ENCODE measurements at places on chromosomes 5 and 9.
A peak's percentile ranks its signal among the peaks of the same experiment; 100 is the strongest.

DNA sequence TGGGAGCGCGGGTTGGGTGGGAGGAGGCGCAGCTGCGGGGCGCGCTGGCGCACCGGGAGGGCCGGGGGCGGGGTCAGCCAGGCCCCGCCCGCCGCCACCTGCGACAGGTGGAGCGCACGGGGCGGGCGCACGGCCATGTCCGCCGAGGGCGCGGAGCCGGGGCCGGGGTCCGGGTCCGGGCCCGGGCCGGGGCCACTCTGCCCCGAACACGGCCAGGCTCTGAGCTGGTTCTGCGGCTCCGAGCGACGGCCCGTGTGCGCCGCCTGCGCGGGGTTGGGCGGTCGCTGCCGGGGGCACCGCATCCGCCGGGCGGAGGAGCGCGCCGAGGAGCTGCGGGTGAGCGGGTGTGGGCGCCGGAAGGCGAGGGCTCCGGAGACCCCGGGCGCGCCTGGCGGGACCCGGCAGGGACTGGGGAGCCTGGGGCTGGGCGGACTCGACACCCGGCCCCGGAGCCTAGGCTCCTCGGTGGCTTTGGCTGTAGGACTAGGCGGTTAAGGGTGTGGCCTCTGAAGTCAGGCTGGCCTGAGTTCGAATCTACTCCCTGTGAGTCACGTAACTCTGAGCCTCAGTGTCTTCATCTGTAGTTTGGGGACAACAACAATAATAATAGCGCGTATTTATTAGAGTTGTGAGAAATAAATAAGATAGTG lies at the start of gene BSPRY:
TSS of gene BSPRY (plus strand) at position 97 of the 650 bp plus-strand sequence. CDS start at position 136, 39 bp downstream.
- no peak for DNase-seq

DNA sequence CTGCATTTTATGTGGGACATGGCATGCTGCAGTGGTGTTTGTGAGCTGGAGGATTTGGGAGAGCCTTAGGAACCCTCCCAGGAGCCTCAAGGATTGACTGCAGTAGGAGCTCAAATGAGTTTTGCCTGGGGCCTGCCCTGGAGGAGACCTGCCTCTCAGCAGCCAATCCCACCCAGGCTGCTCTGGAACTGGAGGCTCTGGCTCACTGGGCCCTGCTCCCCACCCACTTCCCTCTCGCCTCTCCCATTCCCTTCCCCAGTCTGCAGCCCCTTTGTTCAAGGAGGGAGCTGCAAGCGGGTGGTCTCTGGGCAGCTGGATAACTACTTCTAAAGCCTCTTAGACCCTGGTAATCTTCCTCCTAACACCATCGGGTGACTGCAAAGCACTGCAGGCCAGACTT lies 24.2 kb downstream of the KCNIP1 start:
- no peak for DNase-seq

- no peak for DNase-seq
These were observed 33.6 kb upstream of the ZBED3 start for GRCh38 chr5:77120706-77121105.

DNA sequence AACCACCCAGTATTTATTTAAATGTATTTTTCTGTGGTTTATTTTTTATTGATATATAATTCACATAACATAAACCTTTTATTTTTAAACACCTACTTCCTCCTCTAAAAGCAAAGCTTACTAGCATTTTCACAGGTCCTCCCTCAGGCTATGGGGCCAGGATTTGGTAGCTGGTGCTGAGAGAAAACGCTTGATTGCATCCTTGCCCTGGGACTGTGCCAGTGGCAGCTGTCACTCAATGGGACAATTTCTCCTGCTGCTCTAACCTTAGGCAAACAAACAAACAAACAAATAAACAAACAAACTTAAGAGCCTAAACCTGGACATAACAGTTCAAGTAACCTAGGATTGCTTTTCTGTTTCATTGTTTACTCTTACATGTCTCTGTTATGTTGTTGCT lies 102.7 kb downstream of the FOCAD start:
- no peak for DNase-seq

DNA sequence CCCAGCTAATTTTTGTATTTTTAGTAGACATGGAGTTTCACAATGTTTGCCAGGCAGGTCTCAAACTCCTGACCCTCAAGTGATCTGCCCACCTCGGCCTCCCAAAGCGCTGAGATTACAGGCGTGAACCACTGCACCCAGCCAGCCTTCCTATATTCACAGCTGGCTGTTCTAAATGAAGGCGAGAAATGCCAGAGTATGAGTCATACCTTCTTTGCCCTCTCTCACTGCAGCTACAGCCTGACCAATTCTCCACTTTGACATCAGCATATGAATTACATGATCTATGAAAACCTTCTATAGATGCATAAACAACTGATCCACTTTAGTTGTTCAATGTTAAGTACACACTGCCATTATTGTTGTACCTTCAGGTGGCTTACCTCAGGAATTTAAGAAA lies 14.5 kb downstream of the APTX start:
- DNase-seq = no peak

DNA sequence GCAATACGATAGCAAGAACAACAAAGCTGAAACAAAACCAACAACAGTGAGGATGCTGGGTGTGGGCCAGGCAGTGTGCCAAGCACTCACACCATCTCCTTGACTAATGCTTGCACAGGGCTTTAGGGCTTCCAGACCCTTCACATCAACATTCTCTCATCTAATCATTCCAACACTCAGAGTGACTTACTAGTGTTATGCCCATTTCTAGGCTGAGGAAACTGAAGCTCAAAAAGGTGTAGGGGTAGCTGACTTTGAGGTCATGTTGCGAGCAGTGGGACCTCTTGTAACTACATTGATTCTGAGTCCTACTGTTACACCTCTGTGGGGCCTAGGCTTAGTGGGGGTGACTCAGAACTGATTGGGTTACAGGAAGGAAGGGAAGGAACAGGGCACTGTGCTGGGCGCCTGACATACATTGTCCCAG lies 9.7 kb downstream of the ANGPTL2 start:
- no peak for DNase-seq

DNA sequence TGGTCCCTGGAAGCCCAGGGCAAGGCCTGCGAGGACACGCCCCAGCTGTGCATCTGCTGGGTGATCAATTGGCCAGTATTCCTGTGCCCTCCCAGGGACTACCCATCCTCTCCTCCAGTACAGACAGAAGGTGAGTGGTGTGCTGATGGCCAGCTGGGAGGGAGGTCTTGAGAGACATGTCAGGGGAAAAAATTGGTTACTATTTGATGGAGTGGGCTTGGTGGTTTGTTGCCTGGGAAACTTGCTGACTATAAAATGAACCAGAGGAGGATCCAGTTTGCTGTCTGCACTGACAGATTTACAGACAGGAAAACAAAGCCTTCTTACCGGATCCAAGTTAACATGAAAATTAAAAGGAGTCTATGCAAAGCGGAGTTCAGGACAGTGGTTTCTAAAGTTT lies 40.3 kb downstream of the MAP1B start:
- no peak for DNase-seq

DNA sequence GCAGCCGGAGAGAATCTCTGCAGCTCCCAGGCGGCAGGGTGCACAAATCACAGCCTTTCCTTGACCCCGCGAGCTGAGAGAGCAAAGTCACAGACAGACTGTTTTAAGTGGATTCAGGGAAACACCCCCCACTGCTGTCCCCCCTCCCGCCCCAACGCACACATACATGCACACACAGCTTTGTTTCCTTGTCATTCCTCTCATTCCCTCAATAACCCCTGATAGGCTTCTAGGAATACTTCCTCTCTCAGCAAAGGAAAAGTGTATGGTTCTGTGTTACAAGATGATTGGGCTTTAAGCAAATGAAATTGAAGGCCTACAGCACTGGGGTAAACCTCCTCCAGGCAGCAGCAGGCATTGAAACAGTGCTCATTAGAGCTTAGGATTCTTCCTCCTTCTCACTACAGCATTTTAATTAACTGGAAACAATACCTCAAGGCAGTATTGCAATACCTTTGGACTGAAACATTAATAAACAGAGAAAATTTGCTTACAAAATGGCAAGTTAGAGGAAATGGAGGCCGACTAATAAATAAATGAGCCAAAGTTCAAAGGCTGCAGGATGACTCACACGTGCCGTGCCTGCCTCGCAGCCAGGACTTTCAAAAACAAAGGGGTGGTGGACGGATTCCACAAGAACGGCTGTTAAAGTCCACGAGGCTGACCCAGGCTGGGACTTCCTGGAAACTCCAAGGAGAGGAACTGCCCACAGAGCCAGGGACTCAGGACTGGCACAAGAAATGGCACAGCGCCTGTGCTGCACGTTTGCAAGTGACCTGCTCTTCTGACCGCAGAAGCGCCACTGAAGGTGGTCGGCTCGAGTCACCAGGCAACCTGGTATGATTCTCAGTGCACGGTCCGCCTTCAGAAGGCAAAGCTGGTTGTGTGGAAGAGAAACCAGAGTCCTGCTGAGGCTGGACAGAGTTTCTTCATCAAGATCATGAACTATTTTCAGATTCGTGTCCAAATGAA lies 236.2 kb downstream of the SYK start:
- DNase-seq = no peak

- no peak for DNase-seq
These were observed 459.8 kb downstream of the ARHGEF28 start for GRCh38 chr5:74085782-74086181.

DNA sequence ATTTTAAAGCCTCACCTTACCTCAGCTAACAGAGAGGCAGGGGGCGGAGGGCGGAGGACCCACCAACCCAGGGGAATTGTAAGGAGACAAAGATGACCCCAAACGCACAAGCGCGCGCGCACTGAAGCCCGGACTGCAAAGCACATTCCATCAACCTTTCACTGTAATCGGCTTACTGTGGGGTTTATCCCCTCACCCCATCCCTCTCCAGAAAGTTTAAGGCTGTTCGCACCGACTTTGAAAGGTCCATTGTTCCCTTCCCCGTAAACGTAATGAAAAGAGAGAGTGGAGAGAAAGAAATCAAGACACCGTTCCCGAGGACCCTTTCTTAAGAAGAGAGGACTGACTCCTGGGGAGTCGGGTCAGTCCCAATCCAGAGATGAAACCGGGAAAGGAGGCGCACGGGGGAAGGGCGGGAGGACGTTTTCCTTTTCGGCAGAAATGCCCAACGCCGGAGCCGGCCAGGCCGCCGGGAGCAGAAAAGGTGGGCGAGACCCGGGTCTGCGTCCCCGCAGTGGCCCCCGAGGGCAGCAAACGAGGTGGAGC lies 464 bp downstream of the CEMIP2 start:
- DNase-seq = peak; percentile 26

GRCh38 chr9:121275781-121276658 lies 8.1 kb downstream of the GSN start:
- DNase-seq = no peak

DNA sequence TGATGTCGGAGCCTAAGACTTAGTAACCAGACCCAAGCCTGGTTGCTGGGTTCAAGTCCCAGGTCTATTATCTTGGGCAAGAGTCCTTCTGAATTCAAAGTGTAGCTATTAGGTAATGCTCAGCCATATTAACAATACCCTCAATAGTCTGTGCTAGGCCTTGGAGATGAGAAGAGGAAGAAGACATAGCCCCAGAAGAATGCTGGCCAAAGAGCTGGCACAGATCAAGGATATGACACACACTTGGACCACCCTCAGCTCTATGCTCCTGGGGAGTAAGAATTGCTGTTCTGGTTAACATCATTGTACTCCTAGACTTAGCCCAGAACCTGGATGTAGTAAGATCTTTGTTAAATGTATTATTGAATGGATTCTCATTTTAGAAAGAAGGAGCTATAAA lies 426.7 kb downstream of the CDK5RAP2 start:
- no peak for DNase-seq

DNA sequence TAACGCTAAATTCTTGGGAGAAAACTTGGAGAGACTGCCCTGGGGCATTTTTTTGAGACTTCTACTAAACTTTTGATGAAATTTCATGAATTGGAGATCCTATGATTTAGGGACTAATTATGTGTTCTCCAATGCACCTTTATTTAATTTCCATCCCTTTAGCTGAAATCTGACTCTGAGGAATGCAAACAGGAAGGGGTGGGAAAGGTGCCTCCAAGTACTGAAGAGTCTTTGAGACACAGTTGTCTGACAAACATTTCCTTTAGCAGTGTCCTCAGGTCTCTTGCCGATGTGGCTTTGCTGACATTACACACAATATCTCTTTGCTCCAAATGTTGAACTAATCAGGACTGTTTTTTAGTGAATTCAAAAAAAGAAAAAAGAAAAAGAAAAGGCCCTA lies 76.9 kb downstream of the LIX1 start:
- DNase-seq = no peak

DNA sequence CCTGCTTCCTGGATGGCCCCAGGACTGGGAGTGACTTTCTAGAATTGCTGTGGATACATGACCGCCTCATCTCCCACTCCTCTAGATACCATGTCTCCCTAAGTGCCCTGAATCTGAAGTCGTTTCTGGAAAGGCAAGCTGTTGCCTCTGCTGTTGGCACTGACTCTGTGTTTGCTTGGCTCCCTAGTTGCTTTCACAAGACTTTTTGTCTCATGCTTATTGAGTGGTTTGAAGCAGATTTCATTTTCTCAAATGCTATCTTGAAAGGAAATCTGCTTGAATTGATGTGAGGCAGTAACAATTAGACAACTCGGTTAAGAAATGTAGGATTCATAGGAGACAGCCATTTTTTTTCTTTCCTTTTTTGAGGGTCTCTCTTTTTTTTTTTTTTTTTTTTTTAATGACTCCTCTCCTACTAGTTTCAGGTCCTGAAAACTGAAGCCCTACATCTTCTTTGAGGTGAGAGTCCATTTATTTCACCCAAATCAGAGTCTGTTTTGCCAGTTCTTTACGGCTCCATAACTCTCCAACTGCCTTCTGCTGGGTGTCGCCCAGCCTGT lies 65.9 kb downstream of the PRDM6 start:
- DNase-seq = no peak

DNA sequence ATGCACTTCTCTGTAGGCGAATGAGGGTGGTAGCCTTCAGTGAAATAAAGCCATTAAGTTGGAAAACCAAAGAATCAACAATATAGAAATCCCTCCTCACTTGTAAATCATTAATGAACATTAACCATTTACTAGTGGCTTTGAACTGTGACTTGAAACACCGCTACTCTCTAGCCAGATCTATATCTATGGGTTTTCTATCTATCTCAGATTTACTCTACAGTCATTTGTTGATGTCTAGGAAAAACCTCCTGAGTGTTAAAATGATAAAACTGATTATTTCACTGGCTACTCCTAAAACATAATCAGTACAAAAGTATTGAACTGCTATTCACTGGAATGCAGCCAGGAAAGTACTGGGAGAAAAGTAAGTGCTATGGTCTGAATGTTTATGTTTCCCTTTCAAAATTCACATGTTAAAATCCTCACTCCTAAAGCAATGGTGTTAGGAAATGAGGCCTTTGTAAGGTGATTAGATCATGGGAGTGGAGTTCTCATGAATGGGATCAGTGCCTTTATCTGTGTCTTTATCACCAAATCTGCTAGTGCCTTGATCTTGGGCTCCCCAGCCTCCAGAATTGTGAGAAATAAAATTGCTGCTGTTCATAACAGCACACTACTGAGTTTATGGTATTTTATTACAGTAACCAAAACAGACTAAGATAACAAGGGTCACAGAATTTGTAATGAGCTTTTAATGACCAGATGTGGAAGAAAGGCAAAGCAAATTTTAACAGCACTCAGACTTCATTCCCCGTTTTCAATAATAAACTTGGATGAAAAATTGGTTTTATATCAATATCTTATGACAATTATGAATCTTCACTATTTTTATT lies 8.6 kb upstream of the OXCT1 start:
- DNase-seq = no peak

Measured in naive thymus-derived CD4-positive, alpha-beta T cell (primary cell).